ENCODE measurements at places on chromosomes 5 and 9.

DNA sequence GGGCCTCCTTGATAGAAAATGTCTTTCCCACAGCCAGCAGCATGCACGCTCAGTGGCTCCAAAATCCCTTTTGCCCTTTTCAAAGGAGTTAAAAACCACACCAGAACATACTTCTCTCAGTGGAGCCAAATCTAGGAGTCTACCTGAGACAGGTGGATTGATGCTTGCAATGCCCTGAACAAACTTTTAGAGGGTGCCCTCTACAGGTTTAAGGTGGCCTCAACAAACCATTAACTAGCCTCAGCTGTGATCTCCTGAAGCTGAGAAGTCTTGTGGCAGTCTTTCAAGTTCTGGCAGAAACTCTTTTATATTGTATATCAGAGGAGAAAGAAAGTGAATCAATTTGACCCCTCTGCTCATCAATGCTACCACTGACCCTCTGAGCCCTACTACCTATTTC is 125.4 kb downstream of the MED27 start:
- DNase-seq = no peak

DNA sequence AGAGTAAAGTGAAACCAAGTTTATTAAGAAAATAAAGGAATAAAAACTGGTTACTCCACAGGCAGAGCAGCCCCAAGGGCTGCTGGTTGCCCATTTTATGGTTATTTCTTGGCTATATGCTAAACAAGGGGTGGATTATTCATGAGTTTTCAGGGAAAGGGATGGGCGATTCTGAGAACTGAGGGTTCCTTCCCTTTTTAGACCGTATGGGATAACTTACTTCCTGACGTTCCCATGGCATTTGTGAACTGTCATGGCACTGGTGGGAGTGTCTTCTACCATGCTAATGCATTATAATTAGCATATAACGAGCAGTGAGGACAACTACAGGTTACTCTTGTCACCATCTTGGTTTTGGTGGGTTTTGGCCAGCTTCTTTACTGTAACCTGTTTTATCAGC is 323.9 kb upstream of the PTGER4 start:
- no peak for DNase-seq

GRCh38 chr9:130173666-130173983 is 1.4 kb downstream of the NCS1 start:
- DNase-seq = no peak

DNA sequence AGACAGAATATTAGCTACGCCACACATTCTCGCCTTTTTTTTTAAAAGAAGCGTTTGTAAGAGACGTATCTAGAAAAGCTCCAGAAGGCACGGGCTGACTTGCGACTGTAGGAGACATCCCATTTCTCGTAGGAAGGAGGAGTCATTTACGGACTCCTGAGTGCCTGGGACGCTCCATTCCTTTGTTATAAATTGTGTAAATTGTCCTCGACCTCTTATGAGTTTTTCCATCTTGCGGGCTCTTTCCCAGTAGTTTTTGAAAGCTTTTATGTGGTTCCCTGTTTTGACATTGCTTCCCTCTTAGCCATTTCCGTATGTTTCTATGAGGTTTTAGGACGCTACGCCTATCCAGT is 1.0 kb downstream of the RABL6 start:
- no peak for DNase-seq

DNA sequence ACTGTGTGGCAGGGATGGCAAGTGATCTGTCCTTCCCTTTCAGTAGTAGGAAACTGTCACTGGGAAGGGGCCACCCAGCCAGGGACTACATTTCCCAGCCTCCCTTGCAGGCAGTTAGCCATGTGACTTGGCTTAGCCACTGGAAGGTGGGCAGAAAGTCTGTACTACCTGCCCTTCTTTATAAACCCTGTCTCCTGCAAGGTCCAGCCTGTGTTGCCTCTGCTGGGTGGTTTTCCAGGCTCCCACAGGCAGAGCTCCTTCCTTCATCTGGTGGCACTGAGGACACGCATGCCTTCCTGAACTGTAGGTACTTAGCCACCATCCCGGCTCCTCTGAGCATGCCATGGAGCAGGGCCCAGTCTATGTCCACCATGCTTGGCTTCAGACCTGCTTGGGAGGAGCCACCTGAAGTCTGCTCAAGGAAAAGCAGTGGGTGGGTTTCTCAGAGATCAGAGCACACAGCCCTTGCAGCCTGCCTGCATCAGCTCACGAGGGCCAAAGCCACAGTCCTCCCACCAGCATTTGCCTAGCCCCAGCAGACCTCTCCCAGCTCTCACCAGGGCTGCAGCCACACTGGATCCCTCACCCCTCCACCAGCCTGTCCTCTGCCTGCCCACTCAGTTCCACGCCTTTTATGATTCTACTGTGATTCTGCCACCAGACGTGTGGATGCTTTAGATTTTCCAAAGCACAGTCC is 16.7 kb upstream of the SLC25A51 start:
- DNase-seq = no peak

GRCh38 chr5:17123010-17123409 is 94.4 kb upstream of the BASP1 start:
- DNase-seq = no peak

DNA sequence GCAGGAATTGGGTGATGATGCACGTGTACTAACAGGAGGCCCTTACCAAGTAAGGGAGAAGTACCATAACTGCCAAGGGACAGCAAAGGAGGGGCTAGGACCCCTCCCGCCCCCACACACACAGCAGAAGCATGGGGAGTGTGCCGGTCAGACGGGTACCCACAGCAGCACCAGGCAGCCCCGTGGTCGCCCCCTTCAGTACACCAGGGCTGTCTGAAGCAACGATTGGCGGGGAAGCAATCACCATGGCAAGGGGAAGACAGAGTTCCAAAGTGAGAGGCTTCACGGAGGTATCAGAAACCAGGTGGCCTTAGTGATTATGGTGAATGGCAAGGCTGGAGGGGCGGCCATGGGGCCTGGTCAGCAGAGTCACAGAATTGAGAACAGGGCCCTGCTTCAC is 72.2 kb downstream of the CAMSAP1 start:
- no peak for DNase-seq

Measured in GM18507 (cell line).